ENCODE measurements at places on chromosomes 13 and 19.

GRCh38 chr13:34731486-34731885 lies 210.6 kb upstream of the NBEA start:
- no peak for DNase-seq

DNA sequence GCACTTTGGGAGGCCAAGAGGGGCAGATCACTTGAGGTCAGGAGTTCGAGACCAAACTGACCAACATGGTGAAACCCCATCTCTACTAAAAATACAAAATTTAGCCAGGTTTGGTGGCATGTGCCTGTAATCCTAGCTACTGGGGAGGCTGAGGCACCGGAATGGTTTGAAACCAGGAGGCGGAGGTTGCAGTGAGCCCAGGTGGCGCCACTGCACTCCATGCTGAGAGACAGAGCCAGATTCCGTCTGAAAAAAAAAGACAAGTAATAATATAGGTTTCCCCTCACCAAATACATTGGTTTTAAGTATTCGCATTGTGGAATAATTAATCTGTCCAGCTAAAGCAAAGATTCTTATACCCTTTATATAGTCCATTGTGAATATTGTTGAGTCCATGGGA lies 1544.6 kb downstream of the OLFM4 start:
- DNase-seq, result no peak

GRCh38 chr13:94254737-94255136 lies 224.7 kb downstream of the DCT start:
- DNase-seq, result no peak

DNA sequence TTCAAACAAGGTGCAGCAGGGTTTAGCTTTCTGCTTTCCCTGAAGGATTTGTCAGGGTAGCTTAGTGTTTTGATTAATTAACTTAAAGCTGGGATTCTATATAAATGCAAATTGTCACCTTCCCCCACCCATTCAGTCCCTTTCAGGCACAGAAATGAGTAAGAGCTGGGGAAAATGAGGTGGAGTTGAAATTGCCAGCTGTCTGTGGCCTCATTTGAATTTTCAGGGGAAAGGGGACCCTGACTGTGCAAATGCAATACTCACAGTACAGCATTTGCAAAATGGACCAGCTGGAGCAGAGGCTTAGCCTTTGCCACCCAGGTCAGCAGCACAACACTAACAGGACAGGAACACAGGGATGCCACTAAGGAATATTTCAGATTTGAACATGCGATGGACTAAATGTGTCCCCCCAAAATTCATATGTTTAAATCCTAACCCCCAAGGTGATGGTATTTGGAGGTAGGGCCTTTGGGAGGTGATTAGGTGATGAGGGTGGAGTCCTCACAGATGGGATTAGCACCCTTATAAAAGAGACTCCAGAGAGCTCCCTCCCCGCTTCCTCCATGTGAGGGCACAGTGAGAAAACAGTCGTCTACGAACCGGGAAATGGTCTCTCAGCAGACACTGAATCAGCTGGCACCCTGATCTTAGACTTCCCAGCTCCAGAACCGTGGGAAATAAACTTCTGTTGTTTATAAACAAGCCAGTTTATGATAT lies 59.5 kb upstream of the CYSLTR2 start:
- DNase-seq, result no peak

DNA sequence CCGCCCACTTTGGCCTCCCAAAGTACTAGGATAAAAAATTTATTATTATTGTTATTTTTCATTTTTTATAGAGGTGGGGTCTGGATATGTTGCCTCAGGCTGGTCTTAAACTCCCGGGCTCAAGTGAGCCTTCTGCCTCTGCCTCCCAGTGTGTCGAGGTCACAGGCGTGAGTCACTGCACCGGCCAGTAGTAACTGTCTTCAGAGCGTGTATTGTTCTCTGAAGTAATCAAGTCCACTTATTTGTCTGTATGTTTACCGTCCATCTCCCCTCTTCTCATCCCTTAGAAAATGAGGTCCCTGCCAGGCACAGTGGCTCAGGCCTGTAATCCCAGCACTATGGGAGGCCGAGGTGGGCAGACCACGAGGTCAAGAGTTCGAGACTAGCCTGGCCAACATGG lies 18.2 kb upstream of the SULT2B1 start:
- DNase-seq, result no peak

GRCh38 chr19:40592170-40592569 lies 9.0 kb upstream of the LTBP4 start:
- DNase-seq, result peak; percentile 63

- no peak for DNase-seq
Observed at GRCh38 chr19:33482476-33482875, 39.1 kb downstream of the PEPD start.

DNA sequence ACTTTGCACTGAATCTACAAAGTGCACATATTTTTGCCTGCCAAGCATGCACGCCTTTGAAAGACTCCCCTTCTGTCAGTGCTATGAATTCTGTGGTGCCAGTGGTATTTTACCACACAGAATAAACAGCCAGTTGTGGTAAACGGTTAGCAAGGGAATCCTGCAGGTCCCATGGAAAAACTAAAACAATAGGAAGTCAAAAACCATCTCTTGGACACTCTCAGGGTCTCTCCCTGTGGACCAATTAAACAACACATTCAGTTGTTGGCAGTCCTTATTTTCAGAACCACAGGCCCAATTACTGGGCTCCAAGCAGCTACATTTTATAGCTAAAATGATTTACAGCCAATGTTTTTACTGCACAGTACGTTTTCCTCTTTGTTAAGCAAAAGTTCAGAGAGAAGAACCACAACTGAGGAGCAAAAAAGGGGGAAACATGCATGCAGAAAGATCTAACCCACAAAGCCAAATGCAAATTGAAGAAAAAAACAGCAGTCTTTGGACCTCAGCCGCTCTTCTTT lies 116.9 kb downstream of the KCTD12 start:
- no peak for DNase-seq

GRCh38 chr19:47056411-47056810 lies 8.0 kb upstream of the TMEM160 start:
- DNase-seq, result no peak

DNA sequence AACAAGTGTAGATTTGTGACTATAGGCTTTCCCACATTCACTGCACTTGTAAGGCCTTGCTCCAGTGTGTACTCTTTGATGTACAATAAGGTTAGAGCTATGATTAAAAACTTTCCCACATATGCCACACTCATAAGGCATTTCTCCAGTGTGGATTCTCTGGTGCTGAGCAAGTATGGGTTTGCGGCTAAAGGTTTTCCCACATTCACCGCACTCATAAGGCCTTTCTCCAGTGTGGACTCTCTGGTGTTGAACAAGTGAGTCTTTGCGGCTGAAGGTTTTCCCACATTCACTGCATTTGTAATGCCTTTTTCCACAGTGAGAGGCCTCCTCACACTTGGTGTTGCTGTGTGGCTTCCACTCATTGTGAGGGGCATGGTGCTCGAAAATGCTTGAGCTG lies 3.7 kb downstream of the ZNF772 start:
- DNase-seq, result no peak

DNA sequence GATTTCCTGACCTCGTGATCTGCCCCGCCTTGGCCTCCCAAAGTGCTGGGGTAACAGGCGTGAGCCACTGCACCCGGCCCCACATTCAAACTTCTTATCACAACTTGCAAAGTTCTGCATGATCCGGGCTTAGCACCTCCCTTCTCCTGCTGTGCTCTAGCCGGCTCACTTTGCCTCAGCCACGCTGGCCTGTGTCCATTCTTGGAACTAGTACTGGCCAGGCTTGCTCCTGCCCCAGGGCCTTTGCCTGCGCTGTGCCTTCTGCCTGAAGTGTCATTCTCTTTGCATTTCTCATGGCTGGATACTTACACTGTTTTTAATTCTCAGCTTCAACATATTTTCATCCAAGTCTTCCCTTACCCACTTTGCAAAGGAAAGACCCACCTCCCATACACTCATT lies 29.9 kb downstream of the CACNG6 start:
- DNase-seq, result no peak

DNA sequence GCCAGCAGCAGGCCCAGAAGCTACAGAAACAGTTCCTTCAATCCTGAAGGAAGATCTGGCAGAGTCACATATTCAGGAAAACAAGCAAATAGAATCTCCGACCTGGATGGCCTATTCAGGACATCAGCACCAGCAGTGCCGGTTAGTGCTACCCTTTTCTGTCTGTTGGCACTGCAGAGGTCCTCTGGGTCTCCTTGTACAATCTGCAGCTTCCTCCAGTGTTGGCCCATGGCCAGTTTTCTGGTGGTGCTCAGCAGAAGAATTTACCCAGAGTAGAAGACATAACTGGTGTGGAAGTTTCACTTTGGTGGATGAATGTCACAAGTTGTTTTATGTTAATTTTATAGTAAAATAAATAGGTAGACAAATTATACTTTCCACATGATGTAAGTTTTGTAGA lies 498.1 kb downstream of the COG6 start:
- DNase-seq, result no peak

DNA sequence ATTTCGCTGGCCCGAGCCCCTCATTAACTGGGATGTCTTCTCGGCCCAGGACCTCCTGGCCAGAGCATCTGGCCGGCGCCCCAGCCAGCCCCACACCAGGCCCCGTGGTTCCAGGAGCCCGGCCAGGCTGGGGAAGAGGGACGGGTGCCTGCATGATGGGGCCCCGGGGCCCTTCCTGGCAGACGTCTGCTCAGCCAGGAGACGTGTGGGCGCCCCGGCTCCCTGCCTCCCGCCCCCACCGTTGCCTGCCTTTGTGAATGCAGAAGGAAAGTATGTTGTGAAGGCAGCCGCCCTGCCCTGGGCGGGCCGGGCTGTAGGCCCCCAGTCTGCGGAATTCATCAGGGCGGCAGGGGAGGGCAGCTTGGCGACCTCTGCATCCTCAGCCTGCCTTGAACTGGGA lies 4.4 kb upstream of the COMP start:
- no peak for DNase-seq

DNA sequence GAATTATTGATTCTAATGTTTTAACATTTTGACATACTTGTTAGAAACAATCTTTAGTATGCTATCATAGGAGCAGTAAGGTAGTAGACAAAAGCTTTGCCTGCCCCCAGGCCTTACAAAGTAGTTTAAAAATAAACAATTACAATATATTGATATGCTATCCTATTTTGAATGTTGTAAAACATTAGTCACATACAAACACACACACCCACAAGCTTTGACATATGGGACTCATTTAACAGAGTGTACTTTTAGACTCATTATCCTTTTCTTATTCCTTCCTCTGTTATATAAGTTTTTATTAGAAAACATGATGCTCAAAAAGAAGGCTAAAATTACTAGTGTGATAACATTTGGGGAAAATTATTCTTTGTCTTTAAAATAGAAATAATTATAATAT lies 33.5 kb downstream of the UCHL3 start:
- DNase-seq, result no peak

DNA sequence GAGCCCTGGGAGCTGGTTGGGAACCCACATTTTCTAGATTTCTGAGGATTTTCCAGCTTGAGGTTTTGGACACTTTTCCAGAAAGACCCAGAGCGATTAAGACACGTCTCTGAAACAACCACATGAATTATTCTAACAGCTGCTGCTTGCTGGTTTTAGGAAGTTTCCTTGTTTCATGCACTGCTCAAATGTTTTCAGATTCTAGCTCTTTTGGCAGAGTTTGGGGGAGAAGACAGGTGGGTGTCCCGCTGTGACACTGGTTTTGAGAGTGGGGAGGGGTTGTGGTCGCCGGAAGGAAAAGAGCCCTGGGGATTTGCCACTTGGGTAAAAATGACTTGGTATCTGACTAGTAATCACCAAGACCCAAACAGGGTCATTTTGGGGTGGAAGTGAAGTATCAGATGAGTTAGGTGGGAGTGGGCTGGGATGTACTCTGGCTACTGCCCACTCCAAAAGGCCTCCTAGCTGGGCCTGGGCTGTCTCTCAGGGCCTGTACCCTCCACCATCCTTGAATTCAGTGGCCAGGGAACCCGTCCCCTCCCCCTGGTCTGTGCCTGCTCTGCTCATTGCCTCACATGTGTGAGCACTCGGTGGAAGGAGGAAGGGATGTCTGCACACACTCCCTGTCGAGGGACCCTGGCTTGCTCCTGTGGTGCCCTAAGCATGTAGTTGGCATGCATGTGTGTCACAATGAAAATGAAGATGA lies 13.2 kb downstream of the GATAD2A start:
- DNase-seq, result no peak

- DNase-seq, result no peak
Observed at GRCh38 chr19:43570174-43570791, 5.0 kb downstream of the XRCC1 start.

DNA sequence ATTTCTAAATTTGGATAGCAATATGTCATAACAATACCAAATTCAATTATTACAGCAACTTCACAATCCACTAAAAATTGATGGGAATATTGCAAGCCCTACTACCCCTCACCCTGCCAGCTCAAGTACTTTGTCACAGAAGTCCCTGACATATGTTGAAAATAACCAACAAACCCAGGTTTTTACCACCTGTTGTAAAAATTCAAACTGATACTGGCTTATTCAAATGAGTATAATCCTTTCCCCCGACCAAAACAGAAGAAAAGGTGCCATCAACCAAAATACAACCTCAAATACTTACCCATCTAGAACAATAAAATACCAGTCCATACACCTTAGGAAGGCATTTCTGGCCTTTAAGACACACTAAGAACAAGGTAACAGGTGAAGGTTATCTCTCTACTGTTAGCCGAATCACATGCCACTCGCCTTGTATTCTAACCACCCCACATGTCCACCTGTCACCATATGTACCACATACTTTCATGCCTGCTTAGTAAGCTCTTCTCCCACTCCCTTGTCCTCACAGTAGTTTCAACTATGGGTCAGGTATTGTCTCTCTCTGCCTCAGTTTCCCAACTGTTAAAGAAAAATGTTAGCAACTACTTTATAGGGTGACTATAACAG lies 53.1 kb downstream of the USP12 start:
- DNase-seq, result no peak

DNA sequence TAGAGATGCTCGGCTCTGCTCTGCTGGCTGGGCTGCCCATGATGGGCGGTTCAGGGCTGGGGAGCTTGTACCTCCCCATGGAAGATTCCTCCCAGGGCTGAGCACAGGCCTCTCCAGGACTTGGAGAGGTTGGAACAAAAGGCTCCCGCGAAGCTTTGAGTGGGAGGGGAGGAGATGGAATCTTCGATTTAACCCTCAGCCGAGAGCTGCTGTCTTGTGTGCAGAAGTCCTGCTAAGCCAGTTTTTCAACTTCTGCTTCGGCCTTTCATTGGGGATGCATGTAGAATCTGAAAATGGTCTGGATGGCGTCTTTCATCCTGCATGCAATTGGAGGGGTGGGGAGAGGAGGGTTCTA lies 163.3 kb downstream of the KDM4B start:
- no peak for DNase-seq

DNA sequence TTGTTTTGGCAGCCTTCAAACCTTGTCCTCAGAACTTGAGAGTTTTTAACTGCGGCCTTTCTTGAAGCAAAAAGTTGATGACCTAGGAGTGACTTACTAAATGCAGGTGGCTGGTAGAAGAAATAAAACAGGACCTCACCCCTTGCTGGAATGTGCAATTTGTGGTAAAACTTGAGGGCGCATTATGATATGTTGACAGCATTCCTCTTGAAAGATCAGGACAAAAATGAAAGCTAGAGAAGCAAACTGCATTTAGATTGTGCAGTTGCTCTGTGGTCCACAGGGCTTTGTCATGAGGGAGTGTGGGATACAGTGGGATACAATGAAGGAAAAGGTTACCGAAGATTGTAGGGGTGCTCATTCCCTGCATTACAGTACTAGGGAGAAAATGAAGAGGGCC lies 504.2 kb downstream of the GPC6 start:
- no peak for DNase-seq

GRCh38 chr13:80945328-80945727 lies 604.4 kb upstream of the SPRY2 start:
- no peak for DNase-seq

All from ACHN (cell line).